ENCODE measurements at places on chromosomes 5 and 9.

DNA sequence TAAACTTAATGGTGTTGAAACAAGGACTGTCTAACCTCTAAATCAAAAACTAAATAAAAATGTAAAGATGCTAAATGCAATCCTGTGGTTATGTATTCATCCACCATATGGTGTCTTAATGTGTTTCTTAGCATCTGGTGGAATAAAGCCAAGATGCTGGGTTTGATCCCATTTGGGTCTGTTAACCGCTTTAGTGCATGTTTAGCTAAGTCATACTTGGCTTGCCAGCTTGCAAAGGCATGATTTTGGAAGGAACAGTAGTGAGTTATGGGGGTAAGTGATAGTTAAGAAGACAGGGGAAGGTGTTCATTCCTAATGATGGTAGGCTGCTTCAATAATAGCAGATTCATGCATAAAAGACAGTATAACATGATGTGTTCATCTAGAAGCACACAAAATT lies 139.0 kb upstream of the SLC27A6 start:
- DNase-seq = no peak

DNA sequence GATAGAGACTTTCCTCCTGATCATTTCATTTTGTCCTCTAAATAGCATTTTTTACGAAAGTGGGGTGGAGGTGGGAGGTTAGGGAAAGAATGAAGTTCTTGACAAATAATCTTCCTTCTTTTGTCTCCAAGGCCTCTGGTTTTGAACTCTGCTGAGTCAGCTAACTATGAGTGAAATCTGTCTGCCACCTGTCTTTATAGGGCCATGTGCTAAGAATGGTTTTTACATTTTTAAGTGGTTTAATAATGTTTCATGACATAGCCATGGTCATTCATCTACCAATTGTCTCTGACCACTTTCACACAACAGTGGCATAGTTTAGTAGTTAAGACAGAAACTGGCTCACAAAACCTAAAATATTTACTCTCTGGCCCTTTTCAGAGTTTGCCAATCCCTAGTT lies 7.6 kb downstream of the MAN2A1 start:
- no peak for DNase-seq

DNA sequence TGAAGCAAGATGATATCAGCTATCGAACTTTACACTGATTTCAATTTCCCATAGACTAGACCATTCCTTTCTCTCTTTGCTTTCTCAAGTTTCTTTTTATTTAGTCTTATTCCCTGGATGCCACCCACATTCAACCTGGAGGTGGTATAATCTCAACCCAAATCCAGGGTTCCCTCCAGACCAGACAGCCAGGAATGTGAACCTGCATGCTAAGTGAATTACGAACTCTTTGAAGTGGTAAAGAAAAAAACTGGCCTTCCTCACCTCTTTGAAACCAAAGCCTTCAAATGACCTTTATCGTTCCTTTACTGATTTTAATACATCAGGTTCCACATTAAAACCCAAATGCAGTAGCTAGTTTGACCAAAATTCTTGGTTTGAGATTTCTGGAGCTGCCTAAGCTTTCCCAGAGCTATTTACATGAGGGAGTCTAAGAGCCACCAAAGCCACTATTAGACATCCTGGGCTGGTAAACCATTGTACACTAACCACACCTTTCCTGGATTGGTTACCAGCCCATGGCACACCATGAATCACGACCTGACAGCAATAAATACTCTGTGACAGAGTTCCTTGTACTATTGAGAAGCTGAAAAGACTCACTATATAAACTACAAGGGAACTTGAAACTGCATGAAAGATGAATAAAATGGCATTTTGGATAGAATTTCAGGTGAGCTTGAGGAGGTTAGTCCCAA lies 323.7 kb downstream of the ADAMTS6 start:
- no peak for DNase-seq

- no peak for DNase-seq
These were observed 15.9 kb downstream of the QRFP start for GRCh38 chr9:130880599-130881220.

DNA sequence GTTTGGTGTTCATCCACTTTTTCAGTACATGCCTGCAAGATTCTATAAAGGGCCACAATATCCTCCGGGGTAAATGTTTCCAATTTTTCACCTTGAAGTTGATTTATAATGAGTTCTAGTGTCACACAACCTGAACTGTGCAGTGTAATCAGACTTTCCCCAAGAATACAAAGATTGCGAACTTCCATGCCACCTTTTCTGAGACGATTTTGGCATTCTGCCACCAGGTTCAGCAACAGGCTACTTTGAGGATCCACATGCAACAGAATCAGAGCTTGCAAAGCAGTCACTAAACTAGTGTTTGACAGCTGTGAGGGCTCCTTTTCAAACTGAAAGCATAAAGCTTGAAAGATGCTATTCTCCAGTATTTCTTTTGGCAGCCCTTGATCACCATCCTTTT lies 1.6 kb downstream of the FASTKD3 start:
- no peak for DNase-seq

DNA sequence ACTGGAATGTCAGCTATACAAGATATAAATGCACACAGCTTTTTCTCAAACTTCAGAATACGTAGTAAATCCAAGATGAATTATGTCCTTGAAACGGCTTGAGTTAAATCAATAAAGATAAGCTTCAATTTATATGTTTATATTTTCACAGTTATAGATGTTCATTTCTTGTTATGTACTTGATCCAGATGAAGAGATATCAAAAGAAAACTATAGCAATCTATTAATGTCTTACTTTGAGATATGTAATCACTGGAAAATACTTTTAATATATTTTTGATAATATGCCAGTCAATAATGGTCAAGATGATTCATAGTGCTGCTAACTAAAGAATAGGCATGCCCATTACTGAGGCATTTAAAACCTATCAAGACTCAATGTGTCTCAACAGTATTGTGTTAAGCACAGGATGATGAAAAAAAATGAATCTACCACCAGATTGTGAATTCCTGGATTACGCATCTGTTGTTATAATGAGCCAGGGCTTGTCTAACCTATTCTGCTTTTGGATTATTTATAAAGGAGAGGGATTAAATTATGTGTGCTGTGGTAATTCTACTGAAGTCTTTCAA lies 372.6 kb upstream of the PRR16 start:
- no peak for DNase-seq

DNA sequence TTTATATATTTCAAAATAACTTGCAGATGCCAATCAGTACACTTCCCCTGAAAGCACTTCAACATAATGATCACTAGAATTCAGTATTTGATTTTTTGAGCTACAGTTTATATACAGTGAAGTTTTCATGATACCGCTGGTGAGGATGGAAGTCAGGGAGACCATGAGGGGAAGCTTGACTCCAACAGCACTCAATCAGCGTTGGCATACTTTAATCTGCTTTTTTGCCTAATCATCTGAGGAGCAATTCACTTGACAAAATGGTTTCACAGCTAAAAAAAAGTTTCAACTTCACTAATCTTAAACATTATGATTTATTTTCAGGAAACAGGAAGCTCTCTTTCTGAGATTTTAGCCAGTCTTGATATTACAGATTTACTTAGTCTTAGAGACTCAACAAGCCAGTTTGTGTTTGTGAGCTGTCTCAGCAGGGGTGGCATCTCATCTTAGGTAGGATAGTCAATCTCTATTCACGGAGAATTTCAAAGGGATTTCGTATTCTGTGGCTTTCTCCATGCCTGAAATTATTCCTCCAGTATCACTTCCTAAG lies 111.4 kb upstream of the ARRDC3 start:
- no peak for DNase-seq

GRCh38 chr5:151755383-151755782 lies 3.0 kb downstream of the ATOX1 start:
- DNase-seq = no peak

- DNase-seq = no peak
These were observed 27.3 kb upstream of the GFPT2 start for GRCh38 chr5:180380441-180380840.
